ENCODE measurements at places on chromosomes 16 and 17. TPM values are rescaled to one million over a fixed set of nuclear protein-coding genes. Genes with fewer than 3 reads are reported as not detected.

DNA sequence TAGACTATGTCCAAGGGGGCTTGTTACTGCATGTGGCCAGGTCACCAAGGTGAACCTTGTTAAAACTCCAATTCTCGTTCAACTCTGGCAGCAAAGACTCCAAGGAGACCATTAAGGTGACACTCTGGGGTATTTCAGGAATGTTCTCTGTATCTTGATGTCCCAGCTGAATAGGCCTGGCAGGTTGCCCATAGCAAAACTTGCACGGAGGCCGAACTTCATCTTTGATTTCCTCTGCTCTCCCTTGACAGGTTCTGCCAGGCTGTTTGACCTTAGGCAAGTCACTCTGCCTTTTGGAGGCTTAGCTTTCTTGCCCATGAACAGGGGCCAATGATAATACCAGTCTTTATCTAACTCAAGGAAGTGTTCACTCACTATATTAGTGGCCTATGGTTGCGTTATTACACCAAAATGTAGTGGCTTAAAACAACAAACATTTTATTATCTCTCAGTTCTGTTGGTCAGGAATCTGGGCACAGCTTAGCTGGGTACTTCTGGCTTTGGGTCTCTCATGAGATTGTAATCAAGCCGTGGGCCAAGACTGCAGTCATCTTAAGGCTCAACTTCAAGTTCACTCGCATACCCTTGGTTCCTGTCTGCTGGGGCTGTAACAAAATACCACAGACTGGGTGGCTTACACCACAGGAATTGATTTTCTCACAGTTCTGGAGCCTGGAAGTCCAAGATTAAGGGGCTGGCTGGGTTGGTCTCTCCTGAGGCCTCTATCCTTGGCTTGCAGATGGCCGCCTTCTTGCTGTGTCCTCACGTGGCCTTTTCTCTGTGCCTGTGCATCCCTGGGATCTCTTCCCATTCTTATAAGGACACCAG, 168.5 kb downstream of the UTP18 start:
- no peak for DNase-seq

DNA sequence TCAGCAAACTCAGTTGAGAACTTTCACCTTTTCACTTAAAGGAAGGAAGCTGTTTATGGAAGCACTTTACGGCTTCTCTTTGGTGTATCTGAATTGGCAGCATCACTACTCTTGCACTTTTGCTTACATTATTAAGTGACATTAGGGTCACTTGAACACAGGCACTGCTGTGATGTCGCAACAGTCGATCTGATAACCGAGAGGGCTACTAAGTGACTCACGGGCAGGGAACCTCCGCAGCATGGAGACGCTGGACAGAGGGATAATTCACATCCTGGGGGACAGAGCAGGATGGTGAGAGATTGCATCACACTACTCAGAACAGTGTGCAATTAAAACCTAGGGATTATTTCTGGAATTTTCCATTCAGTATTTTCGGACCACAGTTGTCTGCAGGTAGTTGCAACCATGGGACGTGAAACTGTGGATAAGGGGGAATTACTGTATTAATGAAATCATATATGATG, 56.5 kb downstream of the DNAH2 start:
- DNase-seq, result no peak

DNA sequence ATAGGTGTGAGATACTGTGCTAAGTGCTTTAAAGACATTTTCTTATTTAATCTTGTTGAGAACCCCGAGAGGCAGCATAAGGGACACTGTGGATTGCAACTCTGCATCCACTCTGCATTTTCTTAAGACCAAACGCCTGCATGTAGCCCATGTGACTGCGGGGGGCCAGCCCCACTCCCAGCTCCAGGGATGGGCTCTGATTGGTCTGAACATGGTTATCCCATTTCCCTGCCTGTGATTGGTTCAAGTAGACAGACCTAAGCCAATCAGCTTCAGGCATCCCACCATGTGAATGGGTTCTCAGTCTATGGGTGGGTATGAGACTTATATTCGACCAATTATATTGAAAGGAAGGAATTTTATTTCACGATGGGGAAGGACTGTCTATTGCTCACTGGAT, 33.2 kb upstream of the USP7 start:
- no peak for DNase-seq

DNA sequence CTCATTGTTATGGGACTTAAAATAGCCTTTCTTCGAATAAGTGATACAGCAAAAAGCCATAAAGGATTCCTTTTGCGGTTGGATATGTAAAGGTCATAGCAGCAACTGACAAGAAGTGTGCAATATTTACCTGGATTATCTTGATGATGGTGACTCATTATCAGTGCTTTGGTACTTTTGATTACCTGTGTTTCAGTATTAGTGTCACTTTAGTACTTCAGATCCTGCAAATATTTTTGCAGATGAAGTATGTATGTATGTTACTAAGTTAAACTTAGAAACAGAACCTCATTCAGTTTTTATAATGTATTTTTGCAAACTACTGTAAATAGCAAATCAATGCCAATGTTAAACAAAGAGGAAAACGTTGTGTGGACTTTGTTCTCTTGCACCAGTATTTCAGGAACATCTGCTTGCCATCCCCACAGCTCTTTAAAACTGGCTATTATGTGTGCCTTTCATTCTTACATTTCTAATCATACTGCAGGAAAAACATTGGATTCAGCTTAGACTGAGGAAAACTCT, 10.5 kb downstream of the CNEP1R1 start:
- DNase-seq, result peak; percentile 35

DNA sequence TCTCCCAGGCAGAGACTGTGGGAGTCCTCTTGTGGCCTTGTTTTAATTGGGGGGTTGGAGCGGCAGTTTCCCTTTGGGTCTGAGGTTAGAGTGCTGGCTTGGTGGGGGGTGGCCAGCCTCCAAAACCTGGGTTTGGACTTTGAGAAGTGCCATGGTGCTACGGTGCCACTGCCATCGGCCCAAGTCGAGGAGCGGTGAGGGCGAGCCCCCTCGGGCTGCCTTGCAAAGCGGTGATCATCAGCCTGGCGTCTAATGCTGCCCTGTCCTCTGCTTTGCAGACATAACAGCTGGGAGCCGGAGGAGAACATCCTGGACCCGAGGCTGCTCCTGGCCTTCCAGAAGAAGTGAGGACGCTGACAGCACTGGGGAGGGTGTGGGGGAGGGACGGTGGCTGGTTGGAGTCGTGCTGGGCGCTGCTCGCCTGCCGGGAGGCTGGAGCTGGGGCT, 1.2 kb downstream of the CBX2 start:
- DNase-seq, result no peak

DNA sequence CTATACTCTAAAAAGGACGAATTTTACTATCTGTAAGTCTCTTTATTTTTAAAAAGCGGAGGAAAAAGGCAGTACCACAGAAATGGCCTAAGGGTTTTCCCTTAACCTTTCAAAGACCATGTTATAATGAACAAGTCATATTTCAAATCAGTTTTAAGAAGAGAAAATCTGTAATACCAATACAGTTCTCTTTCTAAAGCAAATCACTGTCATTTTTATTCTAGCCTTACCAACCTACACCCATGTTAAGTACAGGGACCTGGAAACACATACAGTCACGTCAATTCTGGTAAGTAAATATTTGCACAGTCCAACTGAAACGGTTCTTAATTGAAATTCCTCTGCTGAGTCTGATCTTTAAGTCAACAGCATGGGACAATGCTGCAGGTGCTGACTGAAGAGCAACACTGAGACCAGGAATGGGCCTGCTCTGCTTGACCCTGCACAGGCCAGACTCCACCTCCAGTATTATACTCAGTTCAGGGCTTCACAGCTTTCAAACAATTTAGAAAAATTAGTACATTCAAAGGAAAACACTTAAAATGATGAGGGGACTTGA, 20.2 kb downstream of the MBTPS1 start:
- no peak for DNase-seq

DNA sequence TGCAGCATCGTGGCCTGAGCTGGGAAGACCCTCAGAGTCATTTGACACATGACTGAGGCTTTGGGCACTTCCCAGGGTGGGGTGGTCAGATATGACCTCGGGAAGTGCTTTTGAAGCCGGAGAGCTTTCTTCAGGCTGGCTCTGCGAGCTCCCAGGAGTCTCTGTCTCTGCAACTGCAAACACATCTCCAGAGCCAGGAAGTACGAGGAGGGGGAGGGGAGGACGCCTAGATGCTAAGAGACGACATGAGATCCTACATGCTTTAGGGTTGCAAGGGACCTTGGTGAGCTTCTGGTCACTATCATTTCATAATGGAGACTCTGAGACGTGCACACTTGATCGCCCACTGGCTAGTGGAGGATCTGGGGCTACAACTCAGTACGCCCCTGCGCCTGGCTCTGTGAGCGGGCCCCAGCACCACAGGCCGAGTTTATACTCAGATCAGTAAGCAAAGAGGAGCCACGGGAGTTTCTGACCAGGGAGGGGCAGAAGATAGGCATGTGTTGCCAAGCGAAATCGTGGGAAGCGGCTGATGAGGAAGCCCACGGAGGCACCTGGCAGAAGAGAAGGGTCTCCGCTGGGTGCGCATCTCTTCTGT, 527 bp upstream of the MGAT5B start:
- DNase-seq, result no peak

DNA sequence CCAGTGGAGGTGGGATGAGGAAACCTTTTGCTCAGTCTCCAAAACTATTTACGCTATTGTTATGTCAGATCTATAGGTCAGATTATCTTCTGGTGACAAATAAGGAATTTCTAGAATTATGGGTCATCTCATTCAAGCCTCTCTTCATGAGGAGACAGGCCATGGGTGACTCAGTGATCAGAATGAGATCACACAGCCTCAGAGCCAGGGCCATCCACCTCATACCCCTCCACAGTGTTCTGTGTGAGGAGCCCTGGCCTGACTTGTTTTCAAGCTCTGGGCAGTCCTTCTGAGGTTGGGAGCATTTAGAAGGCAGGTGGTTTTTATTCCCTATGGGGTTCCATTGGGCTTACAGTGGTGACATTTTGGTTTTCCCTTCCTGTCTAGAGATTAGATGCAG, 26.5 kb downstream of the YPEL2 start:
- no peak for DNase-seq

GRCh38 chr16:88715312-88716190, 9.2 kb downstream of the CTU2 start:
- DNase-seq, result no peak

- no peak for DNase-seq
These were observed 26.1 kb downstream of the HDAC5 start for GRCh38 chr17:44097110-44097958.

- no peak for DNase-seq
These were observed 98.1 kb downstream of the GNAO1 start for GRCh38 chr16:56289416-56289815.

DNA sequence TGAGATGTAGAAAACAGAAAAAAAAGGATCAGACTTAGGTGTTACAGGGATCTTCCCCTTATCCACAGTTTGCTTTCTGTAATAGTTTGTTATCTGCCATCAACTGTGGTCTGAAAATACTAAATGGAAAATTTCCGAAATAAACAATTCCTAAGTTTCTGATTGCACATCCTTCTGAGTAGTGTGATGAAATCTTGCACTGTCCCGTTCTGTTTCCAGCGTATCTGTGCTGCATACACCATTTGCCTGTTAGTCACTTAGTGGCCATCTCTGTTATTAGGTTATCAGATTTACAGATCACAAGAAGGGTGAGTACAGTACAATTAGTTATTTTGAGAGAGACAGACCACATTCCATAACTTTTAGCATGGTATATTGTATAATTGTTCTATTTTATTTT, 185.6 kb upstream of the CPHXL start:
- DNase-seq, result no peak

DNA sequence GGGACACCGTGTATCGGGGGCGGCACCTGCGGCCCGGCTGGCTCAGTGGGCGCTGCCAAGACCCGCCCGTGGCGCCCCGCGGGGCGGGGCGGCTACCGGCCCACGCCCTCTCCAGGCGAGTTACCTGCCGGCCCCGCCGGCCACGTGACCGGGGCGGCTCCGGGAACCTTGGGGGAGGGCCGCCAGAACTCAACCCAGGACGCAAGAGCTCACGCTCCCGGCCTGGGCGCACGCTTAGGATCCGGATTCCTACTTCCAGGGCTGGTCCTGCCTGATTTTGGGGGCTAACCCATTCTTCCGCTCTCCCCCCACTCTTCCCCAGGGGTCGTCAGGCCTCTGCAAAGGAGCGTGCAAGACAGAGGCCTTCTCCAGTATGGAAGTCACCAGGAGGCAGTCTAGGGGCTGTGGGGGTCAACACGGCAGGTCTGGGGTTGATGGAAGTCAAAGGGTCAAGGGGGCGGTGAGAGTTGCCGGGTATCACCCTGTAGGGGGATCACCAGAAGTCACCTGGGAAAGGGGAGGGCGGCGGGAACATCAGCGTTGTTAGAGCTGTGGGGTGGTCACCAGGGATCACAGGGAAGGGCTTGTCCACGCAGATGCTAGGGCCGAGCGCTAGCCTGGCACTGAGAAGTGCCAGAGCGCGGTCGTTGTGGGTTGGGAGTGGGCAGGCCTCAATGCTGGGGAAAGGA, 354 bp upstream of the ESRP2 start:
- DNase-seq, result peak; percentile 86

- DNase-seq, result no peak
These were observed 17.4 kb upstream of the ZNF469 start for GRCh38 chr16:88365244-88365865.

- DNase-seq, result no peak
These were observed 32.5 kb downstream of the BAIAP2 start for GRCh38 chr17:81067391-81067811.

DNA sequence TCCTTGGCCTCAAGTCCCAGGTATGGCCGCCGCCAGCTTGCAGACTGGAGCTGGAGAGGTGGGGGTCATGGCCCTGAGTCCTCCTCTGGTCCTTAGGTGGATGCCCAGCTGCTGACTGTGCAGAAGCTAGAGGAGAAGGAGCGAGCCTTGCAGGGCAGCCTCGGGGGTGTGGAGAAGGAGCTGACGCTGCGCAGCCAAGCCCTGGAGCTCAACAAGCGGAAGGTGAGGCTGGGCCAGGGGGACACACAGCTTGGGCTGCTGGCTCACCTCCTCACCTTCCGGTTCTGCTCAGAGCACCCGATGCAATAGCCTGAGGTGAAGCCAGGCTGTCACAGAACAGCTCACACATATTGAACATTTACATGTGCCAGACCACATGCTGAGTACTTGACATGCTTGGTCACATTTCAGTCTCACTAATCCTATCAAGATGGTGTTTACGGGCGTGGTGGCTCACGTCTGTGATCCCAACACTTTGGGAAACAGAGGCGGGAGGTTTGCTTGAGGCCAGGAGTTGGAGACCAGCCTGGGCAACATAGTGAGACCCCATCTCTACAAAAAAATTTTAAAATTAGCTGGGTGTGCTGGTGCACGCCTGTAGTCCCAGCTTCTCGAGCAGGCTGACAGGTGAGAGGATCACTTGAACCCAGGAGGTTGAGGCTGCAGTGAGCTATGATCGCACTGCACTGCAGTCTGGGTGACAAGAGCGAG, 7.4 kb downstream of the RNF40 start:
- DNase-seq, result no peak

- DNase-seq, result no peak
These were observed 721.6 kb upstream of the SOX9 start for GRCh38 chr17:71399221-71399620.

Gene KRTAP1-5
- total RNA-seq, result not detected

Gene ZNF276
- 39.0 TPM for total RNA-seq

Gene OTOP3
- not detected for total RNA-seq

Gene ACSM2A
- total RNA-seq, result 0.26 TPM

Gene TMC8
- total RNA-seq, result 16.2 TPM

Gene SPNS2
- total RNA-seq, result 158 TPM

Gene SECTM1
- total RNA-seq, result 8.5 TPM

Gene SPN
- total RNA-seq, result 9.0 TPM

Gene SLC16A13
- total RNA-seq, result 44.4 TPM
